T-helper 17 cell (primary cell): ENCODE measurements at places on chromosomes 13 and 19.

GRCh38 chr13:76826527-76826926 lies 59.7 kb downstream of the KCTD12 start:
- no peak for DNase-seq

DNA sequence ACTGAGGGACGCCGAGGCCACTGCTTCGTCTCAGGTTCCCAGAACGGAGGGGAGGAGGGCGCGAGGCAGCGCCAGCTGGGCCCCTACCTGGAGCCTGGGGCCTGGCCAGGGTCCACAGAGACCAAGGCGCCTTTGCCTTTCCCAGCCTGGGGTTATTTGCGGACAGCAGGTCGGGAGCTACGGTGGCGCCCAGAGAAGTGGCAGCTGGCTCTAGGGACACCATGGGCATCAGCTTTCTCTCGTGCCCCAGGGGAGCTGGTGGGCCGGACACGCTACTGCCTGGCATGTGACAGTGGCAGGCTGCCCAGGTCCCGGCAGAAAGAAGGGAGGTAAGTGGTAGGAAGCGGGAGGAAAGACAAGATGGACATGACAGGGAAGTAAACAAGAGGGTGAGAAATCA lies 19.0 kb downstream of the AKT2 start:
- DNase-seq: no peak

DNA sequence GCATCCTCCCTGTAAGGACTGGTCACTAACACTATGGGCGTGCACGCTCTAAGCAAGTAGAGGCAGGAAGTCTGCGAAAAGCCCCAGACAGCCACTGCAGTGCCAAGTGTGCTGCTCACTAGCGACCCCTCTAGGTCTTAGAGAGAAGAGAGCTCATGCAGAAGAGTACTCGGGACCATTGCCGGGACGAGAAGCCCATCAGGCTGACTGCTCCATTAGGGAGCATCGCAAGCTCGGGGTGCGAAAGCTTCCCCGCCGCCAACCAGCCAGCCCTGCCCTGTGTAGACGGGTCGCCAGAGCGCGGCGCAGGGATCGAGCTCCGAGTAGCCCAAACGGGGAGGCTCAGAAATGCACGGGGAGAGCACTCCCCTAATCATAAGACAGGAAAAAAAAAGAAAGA lies 16.6 kb downstream of the POU4F1 start:
- DNase-seq: no peak

- no peak for DNase-seq
Measured at GRCh38 chr19:35781650-35782049, 6.3 kb downstream of the ARHGAP33 start.

- DNase-seq: no peak
Measured at GRCh38 chr13:109869312-109870237, 83.2 kb upstream of the IRS2 start.

DNA sequence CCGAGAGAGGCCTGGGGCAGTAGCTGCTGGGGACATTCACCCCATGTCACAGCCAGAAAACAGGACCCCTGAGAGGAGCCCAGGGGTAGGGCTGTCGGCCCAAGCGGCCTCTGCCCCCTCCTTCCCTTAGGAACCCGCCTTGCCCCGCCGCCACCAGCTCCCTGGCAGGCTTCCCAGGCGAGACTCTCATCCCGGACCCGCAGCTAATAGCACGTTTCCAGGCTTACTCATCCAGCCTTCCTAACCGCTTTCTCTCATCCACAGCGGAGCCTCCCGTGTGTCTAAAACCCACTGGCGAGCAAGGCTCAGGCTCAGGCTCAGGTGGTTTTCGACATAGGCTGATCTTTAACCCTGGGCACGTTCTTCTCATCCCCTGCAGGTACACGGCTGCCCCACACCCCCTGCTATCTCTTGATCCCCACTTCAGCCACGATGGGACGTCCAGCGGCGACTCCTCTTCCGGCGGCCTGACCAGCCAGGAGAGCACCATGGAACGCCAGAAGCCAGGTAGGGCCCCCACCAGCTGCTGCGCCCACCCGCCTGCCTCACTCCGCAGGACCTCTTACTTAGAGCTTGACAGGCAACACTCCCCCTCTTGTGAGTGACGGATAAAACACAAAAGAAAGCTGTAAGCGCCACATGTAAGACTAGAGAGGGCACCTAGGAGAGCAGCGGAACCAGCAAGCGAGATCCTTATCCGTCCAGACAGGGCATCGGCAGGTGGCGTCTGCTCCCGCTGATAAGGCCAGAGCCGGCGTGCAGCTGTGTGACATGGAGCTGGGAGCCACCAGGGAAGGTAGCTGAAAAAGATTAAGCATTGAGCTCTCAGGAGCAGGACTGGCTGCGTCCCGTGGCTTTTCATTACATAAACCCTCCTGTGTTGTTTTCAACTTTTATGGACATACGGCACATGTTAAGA lies 71.3 kb downstream of the DPF1 start:
- no peak for DNase-seq

DNA sequence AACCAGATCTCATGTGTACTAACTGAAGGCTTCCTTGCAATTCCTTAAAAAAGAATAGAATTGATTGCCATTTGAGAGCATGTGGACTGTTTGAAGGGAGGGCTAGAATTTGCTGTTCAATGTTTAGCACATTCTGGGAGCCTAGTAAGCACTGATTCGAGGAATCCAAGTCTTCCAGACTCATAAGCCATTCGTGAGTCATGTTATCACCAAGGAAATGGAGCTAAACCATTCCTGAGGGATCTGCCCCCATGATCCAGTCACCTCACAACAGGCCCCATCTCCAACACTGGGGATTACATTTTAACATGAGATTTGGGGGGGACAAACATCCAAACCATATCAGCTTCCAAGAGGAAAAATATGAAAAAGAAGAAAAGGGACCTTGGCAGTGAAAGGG lies 276.4 kb downstream of the KCNRG start:
- no peak for DNase-seq

GRCh38 chr13:67156723-67157060 lies 73.4 kb downstream of the PCDH9 start:
- DNase-seq: no peak

DNA sequence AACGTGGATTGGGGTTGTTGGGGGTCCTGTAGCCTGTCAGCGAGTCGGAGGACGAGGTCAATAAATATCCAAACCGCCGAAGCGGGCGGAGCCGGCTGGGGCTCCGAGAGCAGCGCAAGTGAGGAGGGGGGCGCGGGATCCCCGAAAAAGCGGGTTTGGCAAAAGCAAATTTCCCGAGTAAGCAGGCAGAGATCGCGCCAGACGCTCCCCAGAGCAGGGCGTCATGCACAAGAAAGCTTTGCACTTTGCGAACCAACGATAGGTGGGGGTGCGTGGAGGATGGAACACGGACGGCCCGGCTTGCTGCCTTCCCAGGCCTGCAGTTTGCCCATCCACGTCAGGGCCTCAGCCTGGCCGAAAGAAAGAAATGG lies 754 bp upstream of the SIX5 start:
- DNase-seq: peak; percentile 54

- DNase-seq: no peak
Measured at GRCh38 chr13:96159725-96160124, 69.8 kb downstream of the HS6ST3 start.

DNA sequence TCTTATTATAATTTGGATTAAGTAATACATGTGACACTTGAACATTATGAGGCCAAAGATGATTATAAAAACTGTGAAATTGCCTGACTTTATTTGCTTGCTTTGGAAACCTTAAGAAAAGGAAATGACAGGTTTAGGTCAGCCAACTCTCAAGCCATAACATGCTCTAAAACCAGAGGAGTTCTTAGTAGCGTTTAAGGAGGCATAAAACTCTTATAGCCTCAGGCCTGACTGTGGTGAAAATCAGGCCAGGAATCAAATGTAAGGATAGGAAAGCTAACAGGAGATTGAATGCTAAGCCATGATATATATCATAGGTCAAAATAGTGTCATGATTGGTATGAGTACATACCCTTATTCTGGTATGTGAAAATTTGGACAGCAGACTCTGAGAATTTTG lies 1142.4 kb upstream of the MIR17HG start:
- DNase-seq: no peak

GRCh38 chr13:23658929-23659541 lies 88.8 kb downstream of the TNFRSF19 start:
- no peak for DNase-seq

GRCh38 chr13:111303559-111303958 lies 16.9 kb upstream of the TEX29 start:
- DNase-seq: no peak

DNA sequence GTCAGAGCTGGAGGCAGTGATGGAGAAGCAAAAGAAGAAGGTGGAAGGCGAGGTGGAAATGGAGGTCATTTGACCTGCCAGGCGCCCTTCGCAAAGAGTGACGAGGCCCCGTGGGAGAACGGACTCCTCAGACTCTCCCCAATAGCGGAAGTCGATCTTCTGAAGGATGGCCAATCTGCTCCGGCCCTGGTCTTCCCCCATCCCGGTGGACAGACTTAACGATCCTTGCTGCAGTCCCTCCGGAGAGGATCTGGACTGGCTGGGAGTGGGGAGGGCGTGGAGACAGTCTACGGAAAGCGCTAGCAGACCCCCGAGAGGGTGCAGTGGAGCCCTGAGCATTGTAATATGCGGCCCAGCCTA lies 11.9 kb downstream of the EPS8L1 start:
- no peak for DNase-seq

GRCh38 chr13:97226788-97227627 lies 4.9 kb downstream of the MBNL2 start:
- DNase-seq: peak; percentile 52

- DNase-seq: no peak
Measured at GRCh38 chr19:45294291-45295029, 28.2 kb downstream of the CKM start.

- no peak for DNase-seq
Measured at GRCh38 chr13:40916207-40916998, 102.7 kb downstream of the ELF1 start.

- DNase-seq: no peak
Measured at GRCh38 chr13:75437582-75438318, 44.2 kb downstream of the TBC1D4 start.
